ENCODE measurements at places on chromosomes 2 and 18. TPM values are rescaled to one million over a fixed set of nuclear protein-coding genes. Genes with fewer than 3 reads are reported as not detected.

DNA sequence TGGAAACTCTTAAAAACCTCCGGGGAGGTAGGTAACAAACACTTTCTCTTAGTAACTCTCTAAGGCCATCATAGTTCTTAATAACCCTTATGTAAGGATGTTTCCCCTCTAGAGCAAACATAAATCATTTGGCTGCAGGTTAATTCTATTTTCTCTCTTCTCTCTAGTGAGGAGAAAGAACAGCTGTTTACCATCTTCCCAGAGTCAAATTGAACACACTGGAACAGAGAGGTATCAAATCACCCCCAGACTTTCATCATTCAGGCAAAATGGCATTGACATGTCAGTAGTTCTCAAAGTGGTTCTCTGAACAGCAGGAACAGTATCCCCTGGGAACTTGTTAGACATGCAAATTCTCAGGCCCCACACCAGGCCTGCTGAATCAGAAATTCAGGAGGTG lies 240.7 kb downstream of the MEIS1 start:
- peaks cover 11% of the 10 kb centered on the region for H3K4me1 ChIP-seq
- peaks cover 86% of the 10 kb centered on the region for H3K27me3 ChIP-seq
- no peak for DNase-seq
- no peak overlapping the region for H3K4me3 ChIP-seq
- no peaks in the 10 kb centered on the region for H3K36me3 ChIP-seq

- DNase-seq = no peak
- no peaks in the 10 kb centered on the region for H3K36me3 ChIP-seq
- no peak overlapping the region for H3K27ac ChIP-seq
- H3K4me1 ChIP-seq = no peaks in the 10 kb centered on the region
Measured at GRCh38 chr18:61371111-61371510, 37.9 kb downstream of the CDH20 start.

GRCh38 chr2:34308140-34308539 lies 709.0 kb upstream of the FAM98A start:
- no peaks in the 10 kb centered on the region for H3K27me3 ChIP-seq
- H3K4me1 ChIP-seq = no peaks in the 10 kb centered on the region
- no peak overlapping the region for H3K27ac ChIP-seq
- no peak for DNase-seq
- H3K36me3 ChIP-seq = no peaks in the 10 kb centered on the region

DNA sequence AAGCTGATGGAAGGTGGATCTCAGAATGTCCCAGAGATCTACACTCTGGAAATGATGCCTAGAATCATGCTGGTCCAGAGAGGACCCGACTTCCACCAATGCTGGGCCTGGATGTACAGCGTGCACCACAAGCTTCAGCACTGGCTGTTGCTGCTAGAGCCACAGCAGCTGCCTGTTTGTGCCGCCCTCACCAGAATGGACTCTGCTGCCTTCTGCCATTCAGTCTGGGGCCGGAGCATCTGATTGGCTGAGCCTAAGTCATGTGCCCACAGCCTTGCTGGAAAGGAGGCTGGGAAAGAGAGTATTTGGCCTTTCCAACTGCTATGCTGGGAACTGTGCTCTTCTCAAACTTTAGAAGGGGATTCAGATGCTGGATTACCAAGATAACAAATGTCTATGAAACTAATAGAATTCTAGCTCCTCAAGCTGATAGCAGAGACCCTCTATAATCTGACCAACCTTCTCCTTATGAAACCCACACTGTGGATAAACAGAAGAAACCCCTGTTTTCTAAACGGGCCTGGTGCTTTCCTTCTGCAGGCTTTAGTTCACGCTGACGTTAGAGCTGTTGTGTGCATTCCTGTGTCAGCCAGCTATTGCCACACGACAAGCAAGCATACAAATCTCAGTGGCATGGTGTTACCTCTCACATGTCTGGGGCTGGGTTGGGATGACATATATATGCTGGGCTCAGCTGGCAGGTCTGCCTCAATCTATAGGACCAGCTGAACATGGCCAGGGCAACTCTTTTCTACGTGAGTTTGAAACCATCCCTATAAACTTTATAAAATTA lies 4.1 kb upstream of the LOXHD1 start:
- H3K4me1 ChIP-seq = no peaks in the 10 kb centered on the region
- H3K36me3 ChIP-seq = no peaks in the 10 kb centered on the region
- peak; percentile 83 for DNase-seq

DNA sequence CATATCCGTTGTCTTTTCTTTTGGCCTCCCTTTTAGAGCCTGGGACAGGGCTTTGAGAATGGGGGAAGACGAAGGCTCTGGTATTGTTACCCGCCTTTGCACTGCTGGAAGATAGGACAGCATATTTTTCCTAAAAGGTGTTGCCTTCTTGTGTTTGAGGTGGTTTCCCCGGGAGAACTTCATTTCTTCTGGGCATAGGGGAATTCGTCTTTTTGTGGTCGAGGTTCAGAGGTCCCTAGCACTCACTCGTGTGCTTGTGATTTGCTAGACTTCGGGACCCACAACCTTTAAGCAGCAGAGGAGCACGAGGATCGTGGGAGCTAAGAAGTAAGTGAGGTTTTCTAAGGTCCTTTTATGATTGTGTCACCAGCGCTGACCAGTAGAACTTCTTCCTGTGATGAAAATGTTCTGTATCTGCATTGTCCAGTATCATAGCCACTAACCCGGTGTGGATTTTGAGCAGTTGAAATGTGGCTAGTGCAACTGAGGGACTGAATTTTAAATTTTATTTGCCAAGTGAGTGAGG lies 611 bp downstream of the ZNF512 start:
- peak overlapping the region; percentile 100 for H3K4me3 ChIP-seq
- H3K27me3 ChIP-seq = peaks cover 41% of the 10 kb centered on the region
- no peak overlapping the region for H3K27ac ChIP-seq
- no peaks in the 10 kb centered on the region for H3K36me3 ChIP-seq
- H3K4me1 ChIP-seq = no peaks in the 10 kb centered on the region
- no peak for DNase-seq

DNA sequence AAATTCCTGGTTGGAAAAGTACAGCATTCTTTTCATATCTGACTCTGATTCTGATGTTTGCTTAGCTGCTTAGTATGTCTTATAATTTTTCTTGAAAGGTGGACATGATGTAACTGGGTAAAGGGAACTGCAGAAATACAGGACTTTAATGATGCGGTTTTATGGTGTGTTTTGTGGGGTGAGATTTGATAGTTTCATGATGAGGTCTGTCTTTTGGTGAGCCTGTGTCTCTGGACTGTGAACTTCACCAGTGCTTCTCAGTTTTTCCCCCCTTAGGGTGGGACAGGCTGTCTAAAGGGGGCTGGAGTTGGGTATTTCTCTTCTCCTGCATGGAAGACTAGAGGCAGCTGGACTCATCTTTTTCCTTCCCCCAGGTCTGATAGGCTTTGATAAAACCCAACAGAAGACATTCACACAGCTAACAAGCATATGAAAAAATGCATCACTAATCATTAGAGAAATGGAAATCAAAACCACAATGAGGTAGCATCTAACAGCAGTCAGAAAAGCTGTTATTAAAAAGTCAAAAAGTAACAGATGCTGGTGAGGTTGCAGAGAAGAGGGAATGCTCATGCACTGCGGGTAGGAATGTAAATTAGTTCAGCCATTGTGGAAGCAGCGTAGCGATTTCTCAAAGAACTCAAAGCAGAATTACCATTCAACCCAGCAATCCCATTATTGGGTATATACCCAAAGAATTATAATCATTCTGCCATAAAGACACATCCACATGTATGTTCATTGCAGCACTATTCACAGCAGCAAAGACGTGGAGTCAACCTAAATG lies 77.6 kb downstream of the EPC2 start:
- H3K4me1 ChIP-seq = peaks cover 3% of the 10 kb centered on the region
- H3K27me3 ChIP-seq = no peaks in the 10 kb centered on the region
- H3K27ac ChIP-seq = no peak overlapping the region
- no peak for DNase-seq
- no peaks in the 10 kb centered on the region for H3K36me3 ChIP-seq
- H3K4me3 ChIP-seq = no peak overlapping the region

DNA sequence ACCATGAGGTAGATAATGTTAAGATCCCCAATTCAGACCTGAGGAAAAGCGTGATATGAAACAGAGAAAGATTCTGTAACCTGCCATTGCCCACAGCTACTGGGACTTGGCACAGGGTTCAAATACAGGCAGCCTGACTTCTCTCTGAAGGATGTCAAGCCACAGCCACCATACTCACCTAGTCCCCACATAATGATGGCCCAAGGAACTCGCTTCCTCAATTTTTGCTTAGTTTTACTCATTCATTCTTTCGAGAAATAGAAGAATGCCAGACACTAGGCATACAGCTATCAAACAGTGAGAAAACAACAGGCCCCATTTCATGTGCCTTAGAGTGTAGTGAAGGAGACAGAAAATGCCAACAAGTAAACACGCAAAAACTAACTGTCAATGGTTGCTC lies 980 bp upstream of the SULT1C4 start:
- DNase-seq = no peak
- H3K36me3 ChIP-seq = no peaks in the 10 kb centered on the region
- H3K27me3 ChIP-seq = no peaks in the 10 kb centered on the region
- H3K27ac ChIP-seq = no peak overlapping the region
- H3K4me3 ChIP-seq = no peak overlapping the region

GRCh38 chr2:223563462-223563861 lies 38.7 kb downstream of the SCG2 start:
- H3K4me1 ChIP-seq = no peaks in the 10 kb centered on the region
- no peaks in the 10 kb centered on the region for H3K36me3 ChIP-seq
- H3K4me3 ChIP-seq = no peak overlapping the region
- no peak for DNase-seq

- H3K4me3 ChIP-seq = no peak overlapping the region
- no peaks in the 10 kb centered on the region for H3K36me3 ChIP-seq
- H3K4me1 ChIP-seq = no peaks in the 10 kb centered on the region
- H3K27ac ChIP-seq = no peak overlapping the region
Measured at GRCh38 chr2:4047961-4048891, 344.9 kb downstream of the DCDC2C start.

DNA sequence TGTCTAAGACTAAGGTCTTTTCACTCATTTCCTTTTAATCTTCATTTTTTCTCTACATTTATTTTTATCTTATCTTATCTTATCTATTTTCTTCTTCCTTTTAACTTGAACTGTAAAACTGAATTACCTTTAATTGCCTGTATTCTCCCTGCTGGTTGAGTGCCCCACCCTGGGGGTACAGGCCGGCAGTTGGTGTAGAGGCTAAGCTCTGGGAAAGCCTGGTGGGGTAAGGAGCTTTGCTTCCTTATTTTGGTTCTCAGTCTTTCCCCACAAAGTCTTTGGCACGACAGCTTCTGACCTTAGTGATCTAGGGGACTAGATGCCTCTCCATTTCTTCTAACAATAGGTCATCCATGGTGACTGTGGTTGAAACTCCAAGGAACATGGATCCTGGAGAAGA lies 26.8 kb upstream of the HAAO start:
- no peaks in the 10 kb centered on the region for H3K36me3 ChIP-seq
- no peaks in the 10 kb centered on the region for H3K4me1 ChIP-seq
- no peaks in the 10 kb centered on the region for H3K27me3 ChIP-seq
- H3K4me3 ChIP-seq = no peak overlapping the region
- no peak for DNase-seq

DNA sequence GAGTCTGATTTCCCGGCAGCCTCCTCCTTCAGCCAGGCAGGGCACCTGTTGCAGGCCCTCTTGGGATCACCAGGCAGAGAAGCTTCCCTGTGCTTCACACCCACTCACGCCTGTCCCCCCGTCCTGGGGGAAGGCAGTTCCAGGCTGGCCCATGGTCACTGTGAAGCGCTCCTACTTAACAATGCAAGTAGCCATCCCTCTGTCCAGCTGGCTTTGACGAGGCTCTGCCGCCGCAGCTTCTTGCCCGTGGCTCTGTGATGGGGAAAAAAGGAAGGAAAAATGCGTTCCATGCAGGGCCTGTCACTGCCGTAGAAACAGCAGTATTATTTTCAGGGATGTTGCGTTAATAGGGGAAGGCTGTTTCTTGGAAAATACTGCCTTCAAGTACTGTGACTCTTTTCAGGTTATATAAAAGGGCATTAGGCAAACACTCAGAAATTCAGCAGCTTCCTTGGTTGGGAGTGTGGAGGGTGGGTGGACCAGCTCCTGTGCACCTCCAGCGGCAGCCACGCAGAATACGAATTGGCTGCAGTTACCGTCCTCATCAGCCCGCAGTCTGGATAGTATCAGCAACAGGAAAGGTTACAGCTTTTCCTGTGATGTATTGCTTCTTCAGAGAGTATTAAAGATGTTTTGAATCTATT lies 232.3 kb downstream of the KLHL29 start:
- no peak overlapping the region for H3K4me3 ChIP-seq
- no peaks in the 10 kb centered on the region for H3K4me1 ChIP-seq
- DNase-seq = no peak
- H3K27me3 ChIP-seq = no peaks in the 10 kb centered on the region
- H3K27ac ChIP-seq = peak overlapping the region; percentile 92

DNA sequence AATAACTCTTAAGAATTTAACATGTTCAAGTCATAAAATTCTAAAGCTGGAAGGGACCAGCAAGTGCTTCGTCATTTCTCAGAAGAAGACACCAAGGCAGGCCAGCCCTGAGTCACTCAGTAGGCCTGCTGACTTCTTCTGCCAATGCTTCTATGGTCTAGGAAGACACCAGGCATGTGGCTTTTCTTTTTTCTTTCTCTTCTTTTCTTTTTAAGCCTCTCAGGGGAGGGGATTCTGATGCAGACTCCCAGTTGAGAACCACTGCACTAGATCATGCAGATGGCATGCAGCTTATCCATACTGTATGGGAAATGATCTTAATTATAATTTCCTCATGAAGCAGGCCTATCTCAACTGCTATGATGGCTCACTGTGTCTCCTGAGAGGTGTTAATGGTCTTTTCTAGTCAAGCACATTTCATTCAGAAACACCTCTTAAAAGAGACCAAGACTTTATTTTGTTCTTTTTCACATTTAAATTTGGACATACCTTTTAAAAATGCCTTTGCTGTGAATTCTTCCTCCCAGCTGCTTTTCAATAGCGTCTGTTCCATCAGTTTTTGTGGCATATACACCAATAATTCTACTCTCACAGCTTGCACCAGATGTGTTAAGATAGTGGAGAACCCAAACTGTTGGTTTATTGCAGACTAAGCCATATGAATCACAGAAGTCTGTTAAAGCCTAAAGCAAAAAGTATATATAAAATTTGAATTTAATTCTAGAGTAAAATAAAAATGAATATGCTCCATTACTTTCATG lies 11.3 kb downstream of the KCTD18 start:
- H3K4me1 ChIP-seq = no peaks in the 10 kb centered on the region
- H3K27me3 ChIP-seq = no peaks in the 10 kb centered on the region
- no peak overlapping the region for H3K4me3 ChIP-seq
- H3K27ac ChIP-seq = no peak overlapping the region
- peaks cover 18% of the 10 kb centered on the region for H3K36me3 ChIP-seq
- no peak for DNase-seq

- H3K27me3 ChIP-seq = no peaks in the 10 kb centered on the region
- H3K36me3 ChIP-seq = peaks cover 69% of the 10 kb centered on the region
- no peak overlapping the region for H3K4me3 ChIP-seq
Measured at GRCh38 chr2:201132518-201132917, 16.6 kb downstream of the CFLAR start.

GRCh38 chr2:43055985-43056384 lies 170.4 kb downstream of the ZFP36L2 start:
- no peaks in the 10 kb centered on the region for H3K27me3 ChIP-seq
- no peak overlapping the region for H3K4me3 ChIP-seq
- no peak overlapping the region for H3K27ac ChIP-seq
- H3K36me3 ChIP-seq = no peaks in the 10 kb centered on the region

- DNase-seq = no peak
- H3K27ac ChIP-seq = peak overlapping the region; percentile 99
- H3K4me3 ChIP-seq = peak overlapping the region; percentile 99
- no peaks in the 10 kb centered on the region for H3K4me1 ChIP-seq
- H3K36me3 ChIP-seq = no peaks in the 10 kb centered on the region
Measured at GRCh38 chr2:5689750-5690149, 2.4 kb upstream of the SOX11 start.

ZSWIM2 gene
- total RNA-seq = not detected

DNAJC5G gene
- not detected for total RNA-seq

INHBB gene
- total RNA-seq = not detected

MSTN gene
- total RNA-seq = not detected

EN1 gene
- total RNA-seq = not detected

C18orf32 gene
- total RNA-seq = 40.0 TPM

CXCR1 gene
- not detected for total RNA-seq

GDF7 gene
- 0.09 TPM for total RNA-seq
